ENCODE measurements at places on chromosomes 1 and 21. TPM values are rescaled to one million over a fixed set of nuclear protein-coding genes. Genes with fewer than 3 reads are reported as not detected.

The LRRC38 gene
- total RNA-seq, result not detected

DNA sequence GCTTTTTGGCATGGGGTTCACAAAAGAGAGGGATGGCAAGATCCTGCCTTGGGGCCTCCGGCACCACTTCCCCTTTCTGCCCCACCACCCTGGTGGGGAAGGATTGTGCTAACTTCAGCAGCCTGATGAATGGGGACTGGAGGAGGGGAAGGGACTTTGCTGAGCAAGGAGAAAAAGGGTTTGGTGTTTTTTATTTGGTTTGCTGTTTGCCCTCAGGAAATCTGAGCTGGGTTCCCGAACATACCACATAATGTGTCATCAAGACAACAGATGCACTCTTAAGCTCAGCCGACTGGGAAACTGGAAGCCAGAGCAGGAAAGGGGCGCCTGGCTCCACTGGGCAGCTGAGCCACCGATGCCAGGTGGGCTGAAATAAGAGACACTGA lies 19.8 kb downstream of the OLFML2B start:
- no peak for DNase-seq

DNA sequence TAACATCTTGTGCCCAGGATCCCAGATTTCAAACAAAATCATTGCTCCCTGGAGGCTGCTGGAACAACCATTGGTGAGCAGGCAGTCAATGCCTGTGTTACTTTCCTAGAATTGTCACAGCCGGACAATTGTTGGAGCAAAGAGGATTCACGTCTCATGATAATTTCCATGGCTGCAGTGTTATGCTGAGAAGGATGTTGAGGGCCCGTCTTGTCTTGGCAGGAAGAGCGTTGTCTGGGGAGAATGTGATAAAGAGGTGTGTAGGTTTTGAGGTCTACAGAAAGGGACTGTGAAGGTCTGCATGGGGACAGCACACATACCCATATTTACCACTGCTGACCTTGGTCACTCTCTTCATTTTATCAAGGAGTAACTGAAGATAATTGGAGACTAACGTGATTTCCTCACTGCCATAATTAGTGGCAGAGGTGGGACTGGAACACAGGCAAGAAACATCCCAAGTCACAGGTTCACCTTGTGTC lies 6.3 kb downstream of the MECR start:
- no peak for DNase-seq

DNA sequence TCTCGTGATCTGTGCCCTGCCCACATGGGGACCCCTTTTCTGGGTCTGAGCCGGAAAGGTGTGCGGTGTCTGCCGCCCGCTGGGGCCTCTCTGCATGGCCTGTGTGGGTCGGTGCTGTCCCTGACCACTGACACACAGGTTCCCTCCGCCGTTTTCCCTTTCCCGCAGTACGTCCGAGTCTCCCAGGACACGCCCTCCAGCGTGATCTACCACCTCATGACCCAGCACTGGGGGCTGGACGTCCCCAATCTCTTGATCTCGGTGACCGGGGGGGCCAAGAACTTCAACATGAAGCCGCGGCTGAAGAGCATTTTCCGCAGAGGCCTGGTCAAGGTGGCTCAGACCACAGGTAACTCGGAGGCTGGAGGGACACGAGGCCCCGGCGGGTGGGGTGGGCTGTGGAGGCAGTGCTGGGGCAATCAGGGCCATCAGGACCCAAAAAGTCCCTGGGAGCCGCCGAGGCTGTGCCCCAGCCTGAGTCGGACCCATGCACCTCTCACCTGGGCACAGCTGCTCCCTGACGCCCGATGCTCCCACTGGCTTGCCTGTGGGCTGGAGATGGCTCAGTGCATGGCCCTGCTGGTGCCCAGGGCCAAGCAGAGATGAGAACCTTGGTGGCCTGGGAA lies 13.3 kb downstream of the TRPM2 start:
- DNase-seq, result no peak

All from Panc1 (cell line).